Testis (tissue), 5 donors: ENCODE measurements at places on chromosomes 5 and 9. TPM values are rescaled to one million over a fixed set of nuclear protein-coding genes. Genes with fewer than 3 reads are reported as not detected.

DNA sequence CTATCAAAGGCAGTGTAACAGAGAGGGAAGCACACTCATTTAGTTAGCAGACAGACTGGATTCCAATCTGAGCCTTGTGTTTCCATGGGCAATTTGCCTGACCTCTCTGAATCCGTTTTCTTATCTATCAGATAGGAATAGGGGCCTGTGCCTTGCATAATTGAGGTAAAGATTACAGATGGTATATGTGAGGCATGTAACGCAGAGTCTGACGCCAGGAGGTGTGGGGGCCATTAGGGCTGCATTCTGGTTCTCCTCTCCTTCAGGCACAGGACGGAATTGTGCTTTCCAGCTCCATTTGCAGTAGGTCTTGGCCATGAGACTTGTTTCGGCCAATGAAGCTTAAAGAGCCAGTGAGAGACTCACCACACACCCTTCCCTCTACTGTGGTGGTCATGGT is 97.6 kb downstream of the FRMD3 start:
- DNase-seq: no peak

- no peak for DNase-seq
Measured at GRCh38 chr5:77309140-77309539, 98.7 kb downstream of the PDE8B start.

GRCh38 chr5:132901730-132902129 is 28.3 kb downstream of the LEAP2 start:
- DNase-seq: no peak

DNA sequence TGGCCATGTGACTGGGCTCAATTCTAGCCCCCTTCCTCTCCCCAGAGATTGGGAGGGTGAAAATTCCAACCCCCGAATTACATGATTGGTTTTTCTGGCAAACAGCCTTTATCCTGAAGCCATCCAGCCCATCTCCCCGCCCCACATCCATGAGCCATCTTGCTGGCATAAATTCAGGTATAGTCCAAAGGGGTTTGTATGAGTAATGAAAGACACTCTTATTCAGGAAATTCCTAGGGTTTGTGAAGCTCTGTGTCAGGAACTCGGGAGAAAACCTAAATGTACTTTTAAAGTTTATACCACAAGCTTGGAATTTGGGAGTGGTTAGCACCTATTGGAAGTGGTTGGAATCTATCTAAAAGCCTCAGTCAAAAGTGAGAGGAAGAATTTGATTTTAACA is 80.6 kb upstream of the SIMC1 start:
- no peak for DNase-seq

- no peak for DNase-seq
Measured at GRCh38 chr9:130589754-130590153, 10.4 kb downstream of the FUBP3 start.

DNA sequence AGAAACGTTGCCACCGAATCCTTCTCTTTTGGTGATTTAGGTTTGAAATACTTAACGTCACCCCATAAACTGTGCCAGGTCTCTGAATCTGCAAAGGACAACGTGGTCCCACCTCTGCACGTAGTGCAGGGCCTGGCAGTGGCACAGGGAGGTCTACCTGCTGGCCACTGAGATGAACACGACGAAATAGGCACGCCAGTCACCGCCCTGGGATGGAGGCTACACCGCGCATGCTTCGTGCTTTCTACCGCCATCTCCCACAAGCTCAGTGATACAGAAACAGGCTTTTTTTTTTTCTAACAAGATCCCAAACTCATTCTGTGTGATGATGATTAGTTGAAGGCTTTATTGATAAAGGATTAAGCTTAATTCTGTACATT is 140.0 kb upstream of the RAPGEF1 start:
- no peak for DNase-seq

Gene PDE6A
- 4.6 TPM for total RNA-seq

GRCh38 chr5:172535108-172535445 is 80.8 kb upstream of the SH3PXD2B start:
- DNase-seq: no peak

- DNase-seq: no peak
Measured at GRCh38 chr5:98604721-98605425, 168.6 kb upstream of the RGMB start.

- no peak for DNase-seq
Measured at GRCh38 chr9:453832-454231, 239.2 kb downstream of the DOCK8 start.

DNA sequence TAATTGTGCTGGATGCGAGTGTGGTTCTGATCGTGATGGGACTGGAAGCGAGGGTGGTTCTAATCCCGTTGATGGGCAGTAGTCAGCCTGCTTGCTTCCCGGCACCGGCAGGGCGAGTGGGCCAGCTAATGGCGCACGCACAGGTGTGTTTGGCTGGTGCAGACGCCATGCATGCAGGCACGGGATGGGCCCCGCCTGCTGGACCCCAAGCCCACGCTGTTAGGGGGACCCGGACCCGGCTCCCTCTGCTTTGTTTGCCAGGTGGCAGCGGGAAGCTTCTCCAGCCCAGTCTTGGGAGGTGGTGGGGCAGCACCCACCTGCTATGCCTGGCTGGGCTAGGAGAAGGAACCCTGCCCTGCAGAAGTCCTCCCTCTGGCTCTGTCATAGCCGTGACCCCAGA is 70.3 kb downstream of the VAV2 start:
- DNase-seq: no peak

DNA sequence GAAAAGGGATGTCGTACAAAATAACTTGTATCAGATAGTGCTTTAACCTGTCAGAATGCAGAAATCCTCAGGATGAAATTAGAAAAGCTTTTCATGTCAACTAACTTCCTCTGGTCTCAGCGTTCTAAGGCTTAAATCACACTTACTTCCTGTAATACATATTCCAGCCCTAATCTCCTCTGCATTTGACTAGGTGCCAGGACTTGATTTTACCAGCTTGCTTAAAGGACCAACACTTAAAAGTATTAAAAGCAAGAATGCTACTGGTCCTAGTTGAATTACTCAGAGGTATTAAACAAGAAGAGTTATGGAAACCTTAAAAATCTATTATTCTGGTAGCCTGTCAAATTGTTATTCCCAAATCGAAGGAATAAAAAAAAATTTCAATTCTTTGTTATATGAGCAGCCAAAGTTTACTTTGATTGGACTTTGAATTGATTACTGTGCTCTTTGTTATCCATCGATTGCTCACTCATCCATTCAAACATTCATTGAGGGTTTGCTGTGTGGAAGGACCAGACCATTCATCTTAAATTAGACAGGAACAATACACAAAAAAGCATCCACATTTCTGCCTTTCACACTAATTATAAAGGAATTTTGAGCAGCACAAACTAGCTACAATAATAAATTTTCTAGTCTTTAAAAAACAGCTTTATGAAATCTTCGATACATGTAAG is 108.7 kb downstream of the MUSK start:
- DNase-seq: no peak

Gene SARDH
- total RNA-seq: 5.1 TPM

DNA sequence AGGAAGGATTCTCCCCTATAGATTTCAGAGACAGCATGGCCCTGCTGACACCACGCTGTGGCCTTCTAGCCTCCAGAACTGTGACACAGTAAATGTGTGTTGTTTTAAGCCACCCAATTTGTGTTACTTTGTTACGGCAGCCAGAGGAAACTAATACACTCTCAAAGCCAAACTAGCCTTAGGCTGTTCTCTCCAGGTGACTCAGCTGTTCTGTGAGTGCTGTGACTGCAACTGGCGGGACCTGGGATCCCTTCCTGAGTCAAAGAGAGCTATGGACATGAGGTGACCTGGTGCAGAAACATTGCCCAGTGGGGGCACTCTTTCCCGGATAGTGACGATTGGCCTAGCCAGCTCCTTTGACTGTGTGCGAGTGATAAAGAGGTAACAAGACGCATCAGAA is 14.0 kb upstream of the MLANA start:
- no peak for DNase-seq

DNA sequence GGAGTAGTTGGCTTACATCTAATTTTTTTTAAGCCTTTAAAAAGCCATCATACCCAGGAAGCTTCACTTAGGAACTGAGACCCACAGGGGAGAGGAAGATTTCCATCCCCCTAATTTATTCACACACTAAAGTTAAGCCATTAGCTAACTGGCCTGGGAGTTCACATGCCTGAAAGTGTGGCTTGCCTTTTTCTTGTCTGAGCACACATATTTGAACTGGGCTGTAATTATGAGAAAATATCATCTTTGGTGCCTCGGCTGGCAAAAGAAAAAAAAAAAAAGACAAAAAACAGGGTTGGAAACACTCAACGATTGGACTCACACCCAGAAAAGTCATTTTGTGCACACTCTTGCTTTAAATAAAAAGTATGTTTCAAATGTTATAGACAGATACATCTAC is 847.3 kb downstream of the MAT2B start:
- no peak for DNase-seq

Gene ENC1
- 89.7 TPM for total RNA-seq

Gene CARTPT
- 15.0 TPM for total RNA-seq

- no peak for DNase-seq
Measured at GRCh38 chr9:22203371-22204138, 194.4 kb upstream of the CDKN2B start.

GRCh38 chr9:20989923-20990341 is 41.5 kb downstream of the HACD4 start:
- DNase-seq: peak; percentile 21

DNA sequence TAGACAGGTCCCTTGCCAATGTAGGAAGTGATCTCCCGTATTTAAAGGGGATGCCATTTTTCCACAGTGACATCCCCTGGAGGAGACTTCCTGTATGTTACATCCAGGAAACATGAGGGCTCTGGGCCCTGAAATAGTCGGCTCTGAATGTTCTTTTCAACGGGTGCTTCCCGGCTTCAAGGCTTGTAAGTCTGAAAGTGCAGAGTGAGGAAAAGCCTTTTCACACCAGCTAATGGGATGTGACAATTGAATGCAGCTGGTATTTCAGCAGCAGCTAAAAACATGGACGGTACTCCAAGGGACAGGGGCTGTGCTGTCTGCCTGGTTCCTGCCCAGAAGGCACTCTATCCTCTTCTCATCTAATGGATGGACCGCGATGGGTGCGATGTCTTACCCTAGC is 1.4 kb downstream of the IL9 start:
- DNase-seq: no peak

DNA sequence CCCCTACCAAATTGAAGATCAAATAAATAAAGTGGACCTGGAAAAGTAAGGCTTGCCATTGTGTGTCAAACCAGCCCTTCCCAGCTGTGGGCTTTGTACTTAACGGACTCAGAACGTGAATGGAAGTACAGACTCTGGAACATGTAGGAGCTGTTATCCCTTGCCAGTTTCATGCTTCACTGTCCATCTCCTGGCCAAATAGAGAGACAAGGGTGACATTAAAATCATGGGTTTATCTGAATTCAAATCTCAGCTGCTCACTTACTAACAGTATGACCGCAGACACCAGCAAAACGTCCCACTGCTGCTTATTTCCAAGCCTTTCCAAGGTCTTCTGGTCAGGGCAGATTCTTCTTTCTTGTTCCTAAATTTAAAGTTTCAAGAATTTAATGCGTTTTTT is 52.2 kb downstream of the EXOSC2 start:
- DNase-seq: no peak

- no peak for DNase-seq
Measured at GRCh38 chr9:124394167-124394566, 21.1 kb downstream of the PSMB7 start.

Gene TMEM174
- total RNA-seq: not detected

GRCh38 chr9:18520416-18521047 is 46.6 kb downstream of the ADAMTSL1 start:
- DNase-seq: no peak

DNA sequence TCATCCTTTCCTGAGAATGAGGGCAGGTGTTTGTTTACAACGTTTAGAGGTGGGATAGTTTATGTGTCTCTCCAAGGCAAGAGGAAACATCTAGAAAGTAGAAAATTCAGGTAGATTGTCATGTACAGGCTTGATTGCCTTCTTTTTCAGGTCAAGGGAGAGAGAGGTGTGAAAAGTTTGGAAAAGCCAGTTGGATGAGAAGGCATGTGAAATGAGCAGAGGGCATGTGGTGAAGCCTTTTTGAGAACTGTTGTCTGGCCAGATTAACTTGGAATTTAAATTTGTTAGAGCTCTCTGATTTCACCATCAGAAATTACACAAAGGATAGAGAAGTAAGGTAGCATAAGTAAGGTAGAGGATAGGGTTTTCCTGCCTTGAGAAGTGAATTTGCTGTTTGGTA is 74.6 kb downstream of the SNX24 start:
- DNase-seq: no peak

GRCh38 chr5:32936329-32936728 is 225.2 kb downstream of the NPR3 start:
- no peak for DNase-seq

- DNase-seq: no peak
Measured at GRCh38 chr9:68495247-68495646, 45.4 kb downstream of the TMEM252 start.

DNA sequence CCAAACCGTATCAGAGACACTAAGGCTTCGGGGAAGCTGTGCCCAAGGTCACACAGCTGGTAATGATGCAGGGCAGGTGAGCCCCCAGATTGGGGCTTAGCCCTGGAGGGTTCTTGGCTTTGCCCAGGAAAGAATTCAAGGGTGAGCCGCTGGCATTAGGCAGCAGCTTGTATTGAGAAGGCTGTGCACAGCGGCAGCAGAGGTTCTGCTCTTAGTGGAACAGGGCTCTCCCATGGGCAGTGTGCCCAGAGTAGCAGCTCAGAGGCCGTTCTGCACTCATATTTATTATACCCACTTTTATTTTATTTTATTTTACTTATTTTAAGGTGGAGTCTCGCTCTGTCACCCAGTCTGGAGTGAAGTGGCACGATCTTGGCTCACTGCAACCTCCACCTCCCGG is 85.8 kb upstream of the IER5L start:
- DNase-seq: peak; percentile 57

DNA sequence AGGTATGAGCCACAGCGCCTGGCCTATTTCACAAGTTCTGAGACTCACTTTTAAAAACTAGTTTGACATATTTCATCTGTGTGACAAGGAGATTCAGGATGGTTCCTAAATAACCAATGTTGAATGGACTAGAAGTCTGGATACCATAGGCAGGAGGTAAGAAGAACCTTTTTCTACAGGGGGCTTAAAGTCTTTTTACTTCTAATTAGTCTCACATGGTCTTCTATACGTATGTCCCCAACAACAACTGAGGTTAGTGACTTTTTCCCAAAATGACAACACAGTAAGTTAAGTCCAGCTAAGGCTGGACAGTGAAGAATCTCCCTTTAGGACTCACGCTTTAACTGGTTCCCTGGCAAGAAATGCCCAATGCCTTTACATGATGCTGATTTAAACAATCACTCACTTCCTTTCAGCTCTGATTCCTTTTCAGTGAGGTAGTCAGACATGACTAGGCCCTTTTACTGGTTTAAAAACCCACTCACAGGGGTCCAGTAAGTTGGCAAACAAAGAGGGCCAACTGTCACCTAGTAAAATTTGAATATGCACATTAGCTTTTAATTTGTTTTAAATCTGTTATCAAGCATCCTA is 12.1 kb upstream of the HAUS6 start:
- no peak for DNase-seq

Gene AK8
- total RNA-seq: 15.1 TPM

Gene CXCL14
- 1.8 TPM for total RNA-seq

DNA sequence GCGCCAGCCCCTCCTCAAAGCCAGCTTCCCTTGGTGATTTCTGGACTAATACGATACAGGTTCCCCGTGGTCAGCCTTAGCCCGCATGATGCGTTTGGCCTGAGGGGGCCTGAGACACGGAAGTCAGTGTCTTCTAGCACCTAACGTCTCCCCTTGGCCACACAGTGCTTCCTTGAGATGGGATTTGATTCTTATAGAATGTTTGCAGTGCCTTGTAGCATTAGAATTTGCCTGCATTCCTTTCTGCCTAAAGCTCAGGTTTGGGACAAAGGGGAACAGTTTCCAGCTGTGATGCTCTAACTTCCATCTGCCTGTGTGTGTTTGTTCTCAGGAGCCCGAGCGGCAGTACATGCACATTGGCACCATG is 34.4 kb downstream of the CFAP90 start:
- DNase-seq: no peak
